Sigmoid colon (tissue), 7 donors: ENCODE measurements at places on chromosomes 7 and 10. TPM values are rescaled to one million over a fixed set of nuclear protein-coding genes. Genes with fewer than 3 reads are reported as not detected.

Gene CYP3A5
- total RNA-seq = 7.5 TPM

Gene DGKI
- total RNA-seq = 7.6 TPM

Gene SPDYE1
- not detected for total RNA-seq

- DNase-seq = no peak
Measured at GRCh38 chr10:124221356-124222317, 128.2 kb upstream of the CHST15 start.

DNA sequence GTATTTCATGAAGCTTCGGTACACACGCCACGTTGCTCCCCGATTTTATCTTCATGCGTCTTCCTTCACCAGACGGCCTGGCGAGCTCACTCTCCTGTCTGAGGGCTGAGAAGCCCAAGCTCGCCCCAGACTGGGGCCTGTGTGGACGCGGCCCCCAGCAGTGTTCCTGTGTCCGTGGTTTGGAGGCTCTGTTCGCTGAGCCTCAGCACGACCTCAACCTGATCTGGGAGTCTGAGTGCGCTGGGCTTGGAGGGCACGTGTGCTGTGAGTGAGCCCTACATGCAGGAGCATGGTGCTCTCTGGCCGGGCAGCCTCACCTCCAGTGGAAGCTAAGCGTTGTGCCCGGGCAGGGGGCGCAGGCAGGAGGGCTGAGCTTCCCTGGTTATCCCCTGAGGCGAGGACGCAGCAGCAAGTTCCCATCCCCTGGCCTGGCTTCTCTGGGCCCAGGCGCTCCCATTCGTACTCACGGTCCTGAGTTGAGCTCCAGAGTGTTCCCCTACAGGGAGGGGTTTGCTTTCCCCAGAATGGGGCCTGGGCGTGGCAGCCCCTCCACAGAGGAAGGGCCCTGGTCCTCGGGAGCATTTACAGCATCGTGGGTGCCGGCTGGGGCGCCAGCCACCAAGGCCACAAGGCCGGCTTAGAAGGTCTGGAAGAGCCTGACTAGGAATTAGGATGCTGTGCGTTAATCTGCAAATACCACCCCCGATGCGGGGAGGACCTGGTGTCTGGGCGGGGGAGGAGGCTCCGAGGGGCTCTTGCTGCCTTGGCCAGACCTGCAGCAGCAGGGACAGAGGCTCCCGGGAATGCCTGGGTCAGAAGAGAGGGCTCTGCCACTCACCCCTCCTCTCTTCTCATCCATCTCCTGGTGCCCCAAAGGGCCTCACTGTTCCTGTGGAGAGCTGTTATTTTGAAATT lies 400.6 kb downstream of the DNAJB6 start:
- no peak for DNase-seq

- no peak for DNase-seq
Measured at GRCh38 chr7:128035712-128036111, 4.5 kb upstream of the LRRC4 start.
